Left ventricle myocardium inferior (tissue), 1 donor: ENCODE measurements at places on chromosomes 13 and 19. TPM values are rescaled to one million over a fixed set of nuclear protein-coding genes. Genes with fewer than 3 reads are reported as not detected.

ZBTB32 gene
- not detected for total RNA-seq

FOXA3 gene
- total RNA-seq, result not detected

GRCh38 chr19:13794398-13794756 is 866 bp upstream of the ZSWIM4 start:
- H3K27ac ChIP-seq, result peak overlapping the region; percentile 95
- no peaks in the 10 kb centered on the region for H3K36me3 ChIP-seq
- H3K4me3 ChIP-seq, result peak overlapping the region; percentile 82
- peaks cover 31% of the 10 kb centered on the region for H3K4me1 ChIP-seq
- peak; percentile 83 for DNase-seq

DNA sequence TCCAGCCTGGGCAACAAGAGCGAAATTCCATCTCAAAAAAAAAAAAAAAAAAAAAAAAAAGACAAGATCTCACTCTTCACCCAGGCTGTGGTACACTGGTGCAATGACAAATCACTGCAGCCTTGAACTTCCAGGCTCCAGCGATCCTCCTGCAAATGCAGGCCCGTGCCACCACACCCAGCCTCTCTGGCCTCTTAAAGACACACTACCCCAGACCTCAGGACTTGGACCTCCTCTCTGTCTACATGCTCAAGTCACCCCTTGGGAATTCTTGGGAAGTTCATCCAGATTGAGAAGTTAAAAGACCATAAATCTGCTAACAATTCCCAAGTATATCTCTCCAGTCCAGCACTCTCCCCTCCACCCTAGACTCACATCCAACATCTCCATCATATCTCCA is 10.6 kb upstream of the HIPK4 start:
- H3K4me1 ChIP-seq, result peaks cover 15% of the 10 kb centered on the region
- no peak overlapping the region for H3K27ac ChIP-seq
- H3K4me3 ChIP-seq, result no peak overlapping the region
- H3K27me3 ChIP-seq, result no peaks in the 10 kb centered on the region

DNA sequence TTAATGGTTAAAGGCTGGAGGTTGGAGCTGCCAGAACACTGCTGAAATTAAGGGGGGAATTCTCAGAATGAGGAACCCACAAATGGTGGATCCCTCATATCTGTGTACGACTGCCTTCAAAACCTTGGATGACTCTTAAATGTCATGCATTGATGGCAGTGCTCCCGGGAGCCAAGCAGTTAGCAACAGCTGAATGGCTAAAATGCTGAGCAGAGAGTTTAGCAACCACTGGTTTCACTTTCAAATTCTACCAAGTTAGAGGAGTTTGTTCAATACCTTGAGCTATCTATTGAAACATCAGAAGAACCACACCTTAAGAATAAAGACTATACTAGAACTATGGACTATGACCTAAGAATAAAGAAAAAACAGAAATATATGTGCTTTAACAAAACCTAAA is 41.4 kb downstream of the UQCRFS1 start:
- H3K27me3 ChIP-seq, result peaks cover 5% of the 10 kb centered on the region
- no peaks in the 10 kb centered on the region for H3K4me1 ChIP-seq
